Lower lobe of right lung (tissue), 2 donors: ENCODE measurements at places on chromosomes 2 and 18. TPM values are rescaled to one million over a fixed set of nuclear protein-coding genes. Genes with fewer than 3 reads are reported as not detected.

The FLACC1 gene
- total RNA-seq, result 6.8 TPM

The UGT1A5 gene
- 0.27 TPM for total RNA-seq

GRCh38 chr2:173571021-173571821 is 216.5 kb downstream of the CDCA7 start:
- no peak for DNase-seq
- H3K27me3 ChIP-seq, result no peaks in the 10 kb centered on the region
- no peak overlapping the region for H3K27ac ChIP-seq
- peaks cover 7% of the 10 kb centered on the region for H3K4me1 ChIP-seq
- H3K36me3 ChIP-seq, result no peaks in the 10 kb centered on the region

DNA sequence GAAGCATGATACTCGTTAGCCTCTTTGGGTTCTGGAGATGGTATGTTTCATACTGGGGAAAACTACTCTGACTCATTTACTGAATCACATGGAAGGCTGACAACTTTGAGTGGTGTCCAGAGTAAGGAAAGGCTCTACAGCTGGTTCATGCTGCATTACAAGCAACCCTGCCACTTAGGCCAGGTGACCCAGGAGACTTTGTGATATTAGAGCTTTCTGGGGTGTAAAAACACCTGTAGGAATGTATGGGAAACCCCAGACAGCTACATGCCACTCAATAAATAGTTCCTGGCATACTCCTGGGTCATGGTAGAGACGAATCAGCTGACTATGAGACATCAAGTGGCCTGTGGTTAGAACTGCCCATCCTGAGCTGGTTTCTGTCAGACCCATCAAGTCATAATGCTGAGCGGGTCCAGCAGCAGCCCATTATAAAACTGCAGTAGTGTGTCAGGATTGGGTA is 21.3 kb upstream of the TCF7L1 start:
- no peaks in the 10 kb centered on the region for H3K27me3 ChIP-seq
- no peak for DNase-seq
- no peak overlapping the region for H3K27ac ChIP-seq
- no peaks in the 10 kb centered on the region for H3K4me1 ChIP-seq

DNA sequence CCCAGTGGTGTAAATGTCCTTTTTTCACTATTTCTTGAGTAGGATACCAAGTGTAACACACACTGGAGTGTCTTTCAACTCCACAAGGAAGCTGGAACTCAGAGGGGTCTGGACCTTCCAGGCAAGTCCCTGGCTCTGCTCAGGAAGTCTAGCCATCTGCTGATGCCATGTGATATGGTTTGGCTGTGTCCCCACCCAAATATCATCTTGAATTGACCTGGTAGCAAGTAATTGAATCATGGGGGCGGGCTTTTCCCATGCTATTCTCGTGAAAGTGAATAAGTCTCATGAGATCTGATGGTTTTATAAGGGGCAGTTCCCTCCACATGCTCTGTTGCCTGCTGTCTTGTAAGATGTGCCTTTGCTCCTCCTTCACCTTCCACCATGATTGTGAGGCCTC is 99.4 kb upstream of the CDC42EP3 start:
- H3K36me3 ChIP-seq, result no peaks in the 10 kb centered on the region
- no peak overlapping the region for H3K27ac ChIP-seq
- no peak for DNase-seq
- peaks cover 39% of the 10 kb centered on the region for H3K4me1 ChIP-seq
- no peaks in the 10 kb centered on the region for H3K27me3 ChIP-seq

DNA sequence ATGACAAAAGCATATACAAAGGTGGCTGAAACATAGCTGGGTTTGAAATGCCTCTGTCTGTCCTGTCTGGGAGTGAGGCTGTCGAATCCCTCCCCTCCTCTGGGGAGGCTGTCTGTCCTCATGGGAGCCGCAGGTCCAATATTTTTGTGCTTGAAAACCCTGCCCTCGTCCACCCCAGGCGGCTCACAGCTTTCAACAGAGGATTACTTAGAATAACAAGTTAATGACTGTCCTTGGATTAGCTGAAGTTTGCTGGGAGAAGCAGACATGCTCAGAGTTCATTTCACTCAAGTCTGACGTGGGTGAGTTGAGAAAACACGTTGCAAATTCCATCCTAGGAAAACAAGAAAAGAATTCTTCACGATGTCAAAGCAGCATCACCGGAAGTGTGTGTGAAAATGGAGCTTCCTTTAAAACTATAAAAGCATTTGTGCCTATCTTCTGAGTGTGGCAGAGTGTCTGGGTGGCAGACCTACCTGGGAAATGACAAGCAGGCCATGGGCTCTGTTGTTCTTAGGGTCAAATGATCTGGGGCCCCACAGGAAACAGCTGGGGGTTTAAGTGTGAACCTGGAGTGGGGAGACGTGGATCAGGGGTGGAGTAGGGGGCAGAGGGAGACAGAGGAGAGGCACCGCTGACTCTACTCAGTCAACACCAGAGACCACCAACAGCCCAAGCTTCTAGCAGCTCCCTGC is 77.1 kb downstream of the DDX1 start:
- no peaks in the 10 kb centered on the region for H3K36me3 ChIP-seq
- peaks cover 2% of the 10 kb centered on the region for H3K4me1 ChIP-seq
- no peak for DNase-seq
- no peak overlapping the region for H3K4me3 ChIP-seq
